ENCODE measurements at places on chromosomes 6 and 20. TPM values are rescaled to one million over a fixed set of nuclear protein-coding genes. Genes with fewer than 3 reads are reported as not detected.

Gene EDN1
- 5.3 TPM for total RNA-seq

Gene DNAH8
- not detected for total RNA-seq

Gene PPP1R14C
- total RNA-seq: 0.16 TPM

Gene AKAP12
- 70.1 TPM for total RNA-seq

Gene XRN2
- 77.6 TPM for total RNA-seq

Gene CPXM1
- 0.65 TPM for total RNA-seq

Gene CLPSL1
- total RNA-seq: not detected

Gene GMPR
- 5.7 TPM for total RNA-seq

Gene LST1
- total RNA-seq: not detected

Gene RAB32
- 108 TPM for total RNA-seq

Gene PPIL6
- 2.1 TPM for total RNA-seq

Gene TREML2
- total RNA-seq: not detected

Gene RIPOR2
- total RNA-seq: 0.97 TPM

Gene BPIFB2
- total RNA-seq: not detected

Gene COL11A2
- 0.65 TPM for total RNA-seq

Gene DEF6
- total RNA-seq: 0.81 TPM

Gene CARMIL1
- total RNA-seq: 20.9 TPM

Gene ATG5
- total RNA-seq: 43.2 TPM

Gene SLC16A10
- 0.81 TPM for total RNA-seq

Gene TRIM40
- total RNA-seq: not detected

Gene SLC12A5
- total RNA-seq: not detected

Gene RSPO3
- 13.6 TPM for total RNA-seq

Gene KCNG1
- 3.2 TPM for total RNA-seq

Gene SNAI1
- 3.1 TPM for total RNA-seq

Gene CGA
- not detected for total RNA-seq

Gene TULP4
- total RNA-seq: 110 TPM

Gene APCDD1L
- 9.8 TPM for total RNA-seq

Gene MICB
- total RNA-seq: 12.9 TPM

Gene ANKRD66
- total RNA-seq: not detected

Gene SIRPB1
- not detected for total RNA-seq

Gene RBPJL
- not detected for total RNA-seq

Gene CFB
- 13.5 TPM for total RNA-seq

Gene SIRPB2
- not detected for total RNA-seq

Gene LTB
- not detected for total RNA-seq

Gene ECT2L
- total RNA-seq: not detected

Gene WFDC9
- total RNA-seq: not detected

Gene C20orf96
- 2.1 TPM for total RNA-seq

Gene PGC
- total RNA-seq: not detected

Gene C20orf144
- 0.36 TPM for total RNA-seq

Gene RPP40
- total RNA-seq: 7.0 TPM

Gene MEI4
- under 0.01 TPM for total RNA-seq

Gene POM121L2
- total RNA-seq: not detected

Gene VWA7
- 0.97 TPM for total RNA-seq

Gene LY6G5B
- total RNA-seq: 8.4 TPM

Gene BANF2
- total RNA-seq: not detected

Gene HLA-DRB5
- 0.49 TPM for total RNA-seq

Gene OR2H2
- total RNA-seq: not detected

Gene ETV7
- 1.8 TPM for total RNA-seq

Gene SEMG1
- total RNA-seq: not detected

Gene GTSF1L
- total RNA-seq: not detected

Gene OLIG3
- not detected for total RNA-seq

Gene CLVS2
- total RNA-seq: not detected

Gene ALDH8A1
- total RNA-seq: 0.16 TPM

Gene PGBD1
- total RNA-seq: 7.0 TPM
